Stimulated activated CD8-positive, alpha-beta memory T cell treated with anti-CD3 and anti-CD28 coated beads, Interleukin-7, amount 100 ng/mL, for 1 hour (primary cell): ENCODE measurements at places on chromosomes 6 and 20.

DNA sequence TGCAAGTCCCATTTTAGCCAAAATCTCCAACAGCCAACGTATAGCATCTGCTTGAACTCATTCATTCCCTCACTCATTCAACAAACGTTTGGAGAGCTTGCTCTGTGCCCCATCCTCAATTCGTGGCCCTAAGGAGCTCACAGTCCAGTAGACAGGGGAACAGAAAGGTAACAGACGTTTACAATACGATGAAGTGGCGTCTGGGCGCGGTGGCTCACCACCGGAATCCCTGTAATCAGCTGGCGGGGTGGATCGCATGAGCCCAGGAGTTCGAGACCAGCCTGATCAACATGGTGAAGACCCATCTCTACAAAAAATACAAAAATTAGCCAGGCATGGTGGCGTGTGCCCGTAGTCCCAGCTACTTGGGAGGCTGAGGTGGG lies 790 bp upstream of the E2F1 start:
- no peak for DNase-seq

- no peak for DNase-seq
These were observed 58.5 kb downstream of the PRND start for GRCh38 chr20:4780245-4780644.

DNA sequence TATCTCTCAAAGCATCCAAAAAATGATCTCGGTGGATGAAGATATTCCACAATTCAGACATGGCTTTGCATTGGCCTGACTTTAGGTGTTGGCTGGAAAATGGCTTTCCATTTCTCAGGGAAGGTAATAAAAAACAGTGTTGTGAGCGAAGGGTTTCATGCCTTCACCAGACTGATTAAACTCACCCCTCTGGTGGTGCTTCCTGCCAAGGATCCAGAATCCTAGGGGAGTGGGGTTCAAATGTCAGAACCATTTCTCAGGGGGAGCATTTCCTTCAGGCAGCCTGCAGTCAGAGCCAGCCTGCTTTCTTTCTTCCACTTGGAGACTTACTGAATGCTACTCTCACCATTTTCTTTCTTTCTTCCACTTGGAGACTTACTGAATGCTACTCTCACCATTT lies 45.7 kb upstream of the SMIM28 start:
- DNase-seq = no peak

DNA sequence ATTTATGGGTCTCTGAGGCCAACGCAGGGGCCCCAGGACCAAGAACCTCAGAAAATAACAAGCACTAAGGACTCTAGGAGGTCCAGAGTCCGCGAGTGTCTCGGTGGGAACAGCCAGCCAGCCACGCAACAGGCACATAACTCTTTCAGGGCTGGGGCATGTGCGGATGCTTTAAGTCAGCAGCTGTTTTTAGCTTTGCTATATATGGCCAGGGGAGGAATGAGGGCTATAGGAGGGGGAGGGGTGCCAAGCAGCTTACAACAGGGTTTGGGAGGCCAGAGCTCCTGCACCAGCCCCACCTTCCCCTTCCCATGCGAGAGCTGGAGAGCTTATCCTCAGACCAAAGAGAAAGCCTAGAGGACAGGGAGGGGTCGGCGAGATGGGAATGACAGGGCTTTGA lies 6.2 kb downstream of the JPH2 start:
- no peak for DNase-seq

GRCh38 chr6:33978412-33979150 lies 167.3 kb downstream of the GRM4 start:
- no peak for DNase-seq

GRCh38 chr6:111628142-111628850 lies 22.6 kb upstream of the TRAF3IP2 start:
- no peak for DNase-seq
